ENCODE measurements at places on chromosomes 1 and 21. TPM values are rescaled to one million over a fixed set of nuclear protein-coding genes. Genes with fewer than 3 reads are reported as not detected.

Gene GPR3
- 0.32 TPM for total RNA-seq

Gene PDZK1
- total RNA-seq = not detected

Gene SPTA1
- total RNA-seq = not detected

Gene FUCA1
- 10.5 TPM for total RNA-seq

Gene CHI3L2
- 4.9 TPM for total RNA-seq

Gene VSIG8
- not detected for total RNA-seq

Gene ALPL
- 11.3 TPM for total RNA-seq

Gene UBL4B
- not detected for total RNA-seq

Gene ICOSLG
- 0.32 TPM for total RNA-seq

Gene ELAPOR1
- total RNA-seq = not detected

Gene ZCCHC17
- total RNA-seq = 30.5 TPM

Gene OR14K1
- total RNA-seq = not detected

Gene ZBTB8B
- total RNA-seq = under 0.01 TPM

Gene OLIG2
- total RNA-seq = not detected

Gene RAB25
- not detected for total RNA-seq

Gene PBX1
- 22.2 TPM for total RNA-seq

Gene BCAR3
- total RNA-seq = 44.8 TPM

Gene CACHD1
- 3.4 TPM for total RNA-seq
